ENCODE measurements at places on chromosomes 13 and 19.

DNA sequence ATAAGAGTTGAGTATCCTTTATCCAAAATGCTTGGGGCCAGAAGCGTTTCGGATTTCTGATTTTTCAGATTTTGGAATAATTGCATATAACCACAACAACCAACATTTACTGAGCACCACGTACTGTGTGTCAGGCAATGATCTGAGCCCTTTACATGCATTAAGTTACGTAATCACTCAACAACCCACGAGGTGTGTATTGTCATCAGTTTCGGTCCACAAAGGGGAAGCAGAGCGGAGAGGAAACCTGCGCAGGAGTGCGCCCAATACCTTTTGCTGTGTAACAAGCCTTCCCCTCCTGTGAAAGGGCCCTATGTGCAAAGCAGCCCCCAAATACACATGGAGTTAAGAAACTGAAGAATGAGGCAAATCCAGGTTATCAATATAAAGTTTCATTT is 20.7 kb upstream of the NLRP12 start:
- DNase-seq = no peak

GRCh38 chr13:74479124-74479523 is 344.9 kb upstream of the KLF12 start:
- no peak for DNase-seq

GRCh38 chr19:12656899-12657571 is 9.5 kb downstream of the MAN2B1 start:
- DNase-seq = peak; percentile 3

DNA sequence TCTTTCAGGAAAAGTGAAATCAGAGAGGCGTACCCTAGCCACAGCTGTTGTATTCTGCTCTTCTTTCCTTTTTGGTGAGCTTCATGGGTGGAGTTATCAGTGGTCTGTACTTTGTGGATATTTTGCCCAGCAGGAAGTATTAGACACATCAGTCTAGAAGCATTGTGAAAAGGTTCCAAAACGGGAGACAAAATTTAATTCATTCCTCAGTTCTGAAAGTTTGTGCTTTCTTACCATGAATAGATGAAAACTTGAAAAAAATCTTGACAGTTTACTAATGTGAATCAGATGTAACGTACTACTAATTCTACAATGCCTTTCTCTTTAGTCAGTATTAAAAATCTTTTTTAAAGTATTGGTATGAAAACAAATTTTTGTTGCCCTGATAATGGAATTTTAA is 116.8 kb downstream of the DNAJC3 start:
- no peak for DNase-seq

DNA sequence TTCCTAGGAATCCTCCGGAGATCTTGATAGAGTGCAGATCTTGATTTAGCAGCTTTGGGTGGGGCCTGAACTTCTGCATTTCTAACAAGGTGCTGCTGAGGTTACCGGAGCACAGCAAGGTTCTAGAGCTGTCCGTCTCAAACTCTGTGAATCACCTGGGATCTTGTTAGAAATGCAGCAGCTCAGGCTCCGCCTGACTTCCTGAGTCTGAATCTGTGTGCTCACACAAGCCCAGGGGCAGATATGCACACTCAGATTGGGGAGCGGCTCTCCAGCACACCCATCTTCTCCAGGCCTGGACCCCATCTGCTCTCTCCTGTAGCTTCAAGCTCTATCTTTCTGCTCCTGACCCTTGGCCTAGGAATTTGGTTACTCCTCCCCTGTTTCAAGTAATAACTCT is 3.5 kb upstream of the TEX26 start:
- no peak for DNase-seq

GRCh38 chr13:80336776-80337287 is 4.1 kb downstream of the SPRY2 start:
- no peak for DNase-seq

- DNase-seq = no peak
These were observed 161.4 kb downstream of the EFNB2 start for GRCh38 chr13:106373989-106374572.

DNA sequence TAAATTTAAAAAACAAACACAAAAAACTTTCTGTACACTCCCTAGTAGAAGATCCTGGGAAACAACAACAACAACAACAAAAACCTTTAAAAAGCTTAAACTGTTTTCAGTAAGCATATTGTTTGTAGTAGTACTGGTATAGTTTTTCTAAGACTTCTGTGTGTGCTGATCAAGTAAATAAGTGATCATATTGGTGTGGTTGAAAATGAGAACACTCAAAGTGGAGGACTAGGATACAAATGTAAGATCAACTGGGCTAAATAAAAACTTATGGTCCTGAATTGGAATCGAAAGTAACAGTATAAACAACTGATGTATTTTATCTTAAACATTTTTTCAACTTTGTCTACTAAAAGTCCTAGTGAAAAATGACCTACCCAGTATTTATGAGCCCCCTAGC is 135.5 kb downstream of the FOXO1 start:
- no peak for DNase-seq

- peak; percentile 80 for DNase-seq
These were observed 26.5 kb downstream of the MAN2B1 start for GRCh38 chr19:12639901-12640613.
